HL-60 (cell line): ENCODE measurements at places on chromosomes 16 and 17.
A peak's percentile ranks its signal among the peaks of the same experiment; 100 is the strongest.

DNA sequence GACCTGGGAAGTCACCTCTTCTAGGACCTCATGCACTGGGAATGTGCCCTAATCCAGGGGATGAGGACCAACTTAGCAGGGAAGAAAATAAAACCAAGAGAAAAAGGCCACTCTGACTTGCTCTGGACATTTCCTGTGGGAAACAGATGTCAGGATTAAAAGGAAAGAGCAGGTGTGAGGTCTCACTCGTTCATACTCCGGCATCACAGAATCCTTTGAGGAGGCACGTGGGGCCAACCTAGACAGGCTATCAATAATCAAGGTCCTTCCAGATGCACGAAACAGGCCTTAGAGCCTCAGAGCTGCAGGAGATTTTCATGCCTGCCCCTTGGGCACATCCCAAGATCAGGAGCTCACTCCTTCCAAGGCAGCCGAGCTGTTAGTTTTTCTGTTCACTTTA lies 321.5 kb upstream of the CCL2 start:
- no peak for DNase-seq

DNA sequence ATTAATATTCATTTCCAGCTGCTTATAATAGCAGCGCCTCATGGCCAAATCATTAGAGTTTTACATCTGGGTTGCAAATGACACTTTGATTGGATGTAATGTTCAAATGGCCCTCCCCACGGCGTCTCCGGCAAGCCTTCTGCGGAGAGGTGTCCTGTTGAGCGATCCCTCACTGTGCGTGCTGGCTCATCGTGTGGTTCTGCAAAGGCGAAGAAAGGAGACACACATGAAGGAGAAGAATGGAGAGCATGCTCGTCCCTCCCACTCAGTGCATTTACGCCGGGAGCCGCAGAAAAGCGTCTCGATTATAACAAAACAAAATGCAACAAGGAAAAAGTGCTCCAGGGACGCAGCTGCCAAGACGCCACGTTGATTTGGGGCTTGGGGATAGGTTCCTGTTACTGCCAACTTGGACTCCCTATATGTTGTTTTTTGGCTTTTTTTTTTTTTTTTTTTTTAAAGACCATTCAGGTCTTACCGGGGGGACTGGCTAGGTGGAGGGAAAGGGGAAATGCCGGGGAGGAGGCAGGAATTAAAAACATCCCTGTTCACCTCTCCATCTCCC lies 117.6 kb downstream of the C16orf78 start:
- DNase-seq: no peak

DNA sequence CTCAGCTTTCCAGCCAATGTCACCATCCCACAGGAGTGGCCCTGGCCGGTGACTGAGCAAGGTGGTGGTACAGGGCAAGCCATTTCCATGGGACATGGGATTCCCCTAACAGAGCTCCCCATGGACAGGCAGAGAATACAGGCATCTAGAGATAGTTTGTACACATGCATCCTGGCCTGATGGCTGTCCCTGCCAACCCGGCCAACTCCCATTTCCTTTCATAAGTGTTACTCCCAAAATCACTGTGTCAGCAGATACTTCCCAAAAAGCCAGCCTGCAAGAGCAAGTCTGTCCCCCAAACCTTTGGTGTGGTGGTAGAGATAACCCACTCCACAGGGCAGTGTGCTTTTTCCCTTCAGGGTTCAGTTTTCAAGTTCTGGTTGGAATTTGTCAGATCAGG lies 32.4 kb upstream of the SLC47A1 start:
- no peak for DNase-seq

DNA sequence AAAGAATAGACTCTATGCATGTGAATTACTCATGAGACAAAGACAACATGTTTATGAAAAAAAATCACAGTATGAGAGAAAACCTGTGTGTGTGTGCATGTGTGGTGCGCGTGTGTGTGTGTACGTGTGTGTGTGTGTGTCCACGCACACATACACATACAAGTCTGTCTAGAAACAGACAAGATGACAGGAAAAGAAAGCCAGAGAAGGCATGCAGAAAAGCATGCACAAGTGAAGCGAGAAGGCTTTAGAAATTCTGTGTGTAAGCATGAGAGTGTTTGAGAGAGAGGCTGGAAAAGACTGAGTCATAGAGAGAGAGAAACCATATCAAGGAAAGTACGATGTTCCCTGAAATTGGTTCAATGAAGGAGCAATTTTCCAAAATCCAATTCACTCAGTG lies 566.4 kb upstream of the C16orf82 start:
- no peak for DNase-seq

DNA sequence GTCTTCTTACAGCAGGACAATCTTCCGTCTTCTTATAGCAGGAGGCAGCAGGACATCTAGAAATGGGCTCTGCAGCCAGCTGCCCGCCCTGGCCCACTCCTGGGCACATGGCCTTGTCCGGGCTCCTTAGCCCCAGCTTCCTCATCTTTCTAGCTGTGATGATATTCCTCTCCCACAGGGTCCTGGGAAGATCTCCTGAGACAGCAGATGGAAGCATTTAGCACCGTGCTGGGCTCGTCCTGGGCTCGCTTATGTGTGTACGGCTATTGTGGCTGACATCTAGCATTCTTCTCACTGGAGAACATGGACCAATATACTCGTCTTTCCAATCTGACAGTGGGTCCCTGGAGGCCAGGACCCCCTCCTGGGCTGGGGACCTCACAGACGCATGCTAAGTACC lies 48.5 kb downstream of the TIMM22 start:
- no peak for DNase-seq

- DNase-seq: no peak
These were observed 14.1 kb upstream of the NLRP1 start for GRCh38 chr17:5598457-5598856.

- DNase-seq: no peak
These were observed 12.1 kb downstream of the METRNL start for GRCh38 chr17:83091257-83092141.

GRCh38 chr16:53821487-53821886 lies 117.5 kb downstream of the FTO start:
- no peak for DNase-seq

- DNase-seq: no peak
These were observed 102.7 kb upstream of the HLF start for GRCh38 chr17:55161935-55162555.

- DNase-seq: no peak
These were observed 28.3 kb downstream of the WNT3 start for GRCh38 chr17:46790216-46790615.

- no peak for DNase-seq
These were observed 239.4 kb upstream of the CPHXL start for GRCh38 chr16:75965504-75966374.

- DNase-seq: no peak
These were observed 469.6 kb upstream of the HSBP1 start for GRCh38 chr16:83338138-83338537.

- no peak for DNase-seq
These were observed 146.3 kb upstream of the IRX3 start for GRCh38 chr16:54432897-54433229.

DNA sequence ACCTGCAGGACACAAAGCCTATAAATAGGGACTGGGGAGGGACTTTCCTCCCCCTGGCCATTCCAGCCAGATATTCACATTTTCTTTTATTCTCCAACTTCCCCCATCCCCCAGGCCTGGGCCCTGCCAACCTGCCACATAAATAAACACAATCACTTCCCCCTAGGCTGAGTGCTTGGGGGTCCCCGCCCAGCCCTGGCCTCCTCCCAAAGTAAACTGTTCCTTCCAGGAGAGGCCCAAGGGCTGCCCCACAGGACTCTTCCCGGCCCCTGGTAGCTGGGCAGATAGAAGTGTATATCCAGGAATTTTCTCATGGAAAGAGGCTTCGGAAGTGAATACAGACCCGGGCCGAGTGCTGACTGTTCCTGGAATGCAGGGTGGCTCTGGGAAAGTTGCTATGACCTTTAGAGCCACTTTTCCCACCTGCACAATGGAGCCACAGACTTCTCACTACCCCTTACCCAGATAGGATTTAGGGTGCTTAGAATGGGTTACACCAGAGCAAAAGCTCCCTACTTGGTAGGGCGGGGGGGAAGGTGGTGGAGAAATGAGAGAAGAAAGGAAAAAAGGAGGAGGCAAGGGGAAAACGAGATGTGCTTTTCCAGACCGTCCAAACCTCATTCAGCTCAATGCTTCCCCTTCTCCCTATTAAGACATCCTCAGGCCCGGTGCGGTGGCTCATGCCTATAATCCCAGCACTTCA lies 8.5 kb downstream of the CSF3 start:
- DNase-seq: no peak

GRCh38 chr16:8053437-8053836 lies 536.9 kb downstream of the TMEM114 start:
- DNase-seq: no peak

- no peak for DNase-seq
These were observed 28.0 kb downstream of the OR1D5 start for GRCh38 chr17:3035256-3035967.

DNA sequence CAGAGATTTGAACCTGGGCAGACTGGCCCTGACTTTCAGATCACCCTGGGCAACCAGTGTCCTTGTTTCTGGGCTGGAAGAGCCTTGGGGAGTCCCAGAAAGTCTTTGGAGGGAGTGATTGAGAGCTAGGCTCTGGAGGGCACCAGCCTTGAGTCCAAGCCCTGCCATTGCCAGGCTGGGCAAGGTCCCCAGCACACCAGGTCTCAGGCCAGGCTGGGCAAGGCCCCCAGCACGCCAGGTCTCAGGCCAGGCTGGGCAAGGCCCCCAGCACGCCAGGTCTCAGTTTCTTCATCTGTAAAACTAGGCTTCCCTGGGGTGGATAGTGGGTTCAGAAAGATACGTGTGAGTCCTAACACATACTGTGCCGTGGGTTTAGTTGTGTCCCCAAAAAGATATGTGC lies 135.0 kb downstream of the IRF8 start:
- DNase-seq: no peak

- DNase-seq: peak; percentile 66
These were observed 5.0 kb upstream of the PPP1R1B start for GRCh38 chr17:39621523-39622379.

DNA sequence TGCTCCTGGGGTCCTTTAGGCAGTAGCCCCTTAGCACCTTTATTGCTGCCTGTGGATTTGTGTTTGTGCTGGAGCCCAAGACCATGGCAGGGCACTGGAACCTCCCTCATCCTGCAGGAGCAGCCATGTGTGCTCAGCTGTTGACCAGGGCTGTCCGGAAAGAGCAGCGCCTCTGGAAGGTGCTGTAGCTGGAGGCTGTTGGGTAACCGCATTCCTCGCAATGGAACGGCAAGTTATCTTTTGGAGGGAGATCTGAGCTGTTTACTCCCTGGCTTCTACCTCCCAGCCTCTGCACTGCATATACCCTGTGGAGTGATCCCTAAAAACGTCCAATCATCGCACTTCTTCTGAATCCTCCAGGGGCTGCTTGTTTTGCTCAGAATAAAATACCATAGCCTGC lies 291.0 kb downstream of the SNX29 start:
- no peak for DNase-seq

DNA sequence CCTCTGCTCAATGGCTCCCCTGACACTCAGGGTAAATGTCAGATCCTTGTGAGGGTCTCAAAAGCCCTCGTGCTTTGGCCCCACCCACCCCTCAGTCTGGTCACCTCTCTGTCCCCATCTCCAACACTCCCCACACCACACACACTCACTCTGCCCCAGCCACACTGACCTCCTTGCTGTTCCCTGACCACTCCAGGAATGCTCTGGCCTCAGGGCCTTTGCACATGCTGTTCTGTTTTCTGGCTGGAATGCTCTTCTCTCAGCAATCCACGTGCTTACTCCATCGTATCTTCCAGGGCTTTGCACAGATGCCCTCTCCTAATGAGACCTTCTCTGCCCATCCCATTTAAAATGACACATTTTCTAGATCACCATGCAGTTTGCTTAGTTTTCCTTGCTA lies 28.2 kb downstream of the GAS7 start:
- no peak for DNase-seq

DNA sequence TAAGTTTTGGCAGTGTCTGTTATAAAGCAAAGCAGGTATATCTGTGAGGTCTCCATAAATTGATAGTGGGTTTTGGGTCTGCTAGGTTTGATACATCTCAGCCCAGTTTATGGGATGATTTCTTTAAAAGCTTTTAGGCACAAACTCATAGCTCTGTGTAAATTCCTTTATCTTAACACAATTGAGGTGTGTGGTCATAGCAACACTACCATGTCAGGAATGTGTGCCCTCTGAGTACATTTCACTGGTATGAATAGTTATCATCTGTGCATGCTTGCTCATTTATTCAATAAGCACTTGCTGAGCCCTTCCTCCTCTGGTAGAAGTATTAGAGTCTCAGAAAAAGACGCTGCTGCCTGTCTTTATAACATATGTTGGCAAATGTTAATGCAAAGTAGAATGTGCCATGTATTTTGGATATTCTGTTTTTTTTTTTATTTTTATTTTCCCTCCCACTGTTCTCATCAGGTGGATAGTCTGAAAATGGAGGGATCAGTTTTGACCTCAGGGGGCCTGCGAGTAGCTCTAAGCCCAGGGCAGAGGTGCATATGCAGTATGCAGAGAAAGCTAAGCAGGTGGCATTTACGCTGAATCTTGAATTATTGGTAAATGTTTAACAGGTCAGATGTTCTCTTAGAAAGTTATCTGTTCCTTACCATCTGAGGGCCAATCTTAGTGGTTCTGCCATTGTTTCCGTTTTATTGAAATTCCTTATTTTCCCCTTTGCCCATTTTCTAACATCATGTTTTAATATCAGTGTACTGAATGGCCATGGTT lies 90.7 kb downstream of the WNT3 start:
- no peak for DNase-seq

DNA sequence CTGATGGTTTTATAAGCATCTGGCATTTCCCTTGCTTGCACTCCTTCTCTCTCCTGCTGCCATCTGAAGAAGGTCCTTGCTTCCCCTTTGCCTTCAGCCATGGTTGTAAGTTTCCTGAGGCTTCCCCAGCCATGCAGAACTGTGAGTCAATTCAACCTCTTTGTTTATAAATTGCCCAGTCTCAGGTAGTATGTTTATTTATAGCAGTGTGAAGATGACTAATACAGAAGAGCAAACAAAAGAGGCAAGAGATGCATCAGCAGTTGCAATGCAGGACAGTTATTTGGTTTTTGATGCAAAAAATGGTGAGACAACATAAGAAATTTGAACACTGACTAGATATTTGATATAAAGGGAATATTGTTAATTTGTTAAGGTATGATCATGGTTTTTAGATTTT lies 16.8 kb downstream of the TMEM100 start:
- DNase-seq: no peak

GRCh38 chr17:71033336-71033735 lies 864.0 kb downstream of the KCNJ2 start:
- no peak for DNase-seq

- DNase-seq: no peak
These were observed 39.2 kb upstream of the GSE1 start for GRCh38 chr16:85573696-85574641.

DNA sequence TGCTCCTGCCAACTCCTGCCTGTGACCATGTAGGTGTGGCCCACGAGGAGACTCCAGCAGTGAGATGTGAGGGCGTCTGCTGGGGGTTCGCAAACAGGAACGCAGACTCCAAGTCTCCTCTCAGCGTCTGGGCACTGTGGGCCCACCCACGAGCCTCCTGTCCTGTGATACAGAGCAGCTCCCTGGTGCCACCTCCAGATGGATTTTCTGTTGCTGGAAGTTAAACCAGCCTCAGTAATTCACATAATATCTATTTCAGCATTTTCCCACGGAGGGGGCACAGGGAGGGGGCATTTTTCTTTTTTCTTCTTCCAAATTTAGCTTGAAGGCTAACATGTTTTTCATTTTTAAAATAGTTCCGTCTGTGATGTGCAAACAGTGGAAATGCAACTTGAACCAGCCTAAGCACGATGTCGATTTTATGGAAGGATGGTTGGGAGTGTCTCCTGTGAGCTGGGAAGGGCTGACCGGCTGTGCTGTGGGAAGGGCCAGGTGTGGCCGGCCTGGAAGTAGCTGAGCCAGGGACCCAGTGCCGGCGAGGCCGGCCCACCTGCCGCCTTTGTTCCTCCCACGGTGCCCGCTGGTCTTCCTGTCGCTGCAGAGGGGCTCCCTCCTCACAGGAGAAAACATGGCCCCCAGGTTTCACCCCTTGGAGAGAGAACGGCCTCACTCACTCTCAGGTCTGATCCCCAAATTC lies 3.9 kb upstream of the RAB40B start:
- DNase-seq: no peak
